ENCODE measurements at places on chromosomes 7 and 10.

DNA sequence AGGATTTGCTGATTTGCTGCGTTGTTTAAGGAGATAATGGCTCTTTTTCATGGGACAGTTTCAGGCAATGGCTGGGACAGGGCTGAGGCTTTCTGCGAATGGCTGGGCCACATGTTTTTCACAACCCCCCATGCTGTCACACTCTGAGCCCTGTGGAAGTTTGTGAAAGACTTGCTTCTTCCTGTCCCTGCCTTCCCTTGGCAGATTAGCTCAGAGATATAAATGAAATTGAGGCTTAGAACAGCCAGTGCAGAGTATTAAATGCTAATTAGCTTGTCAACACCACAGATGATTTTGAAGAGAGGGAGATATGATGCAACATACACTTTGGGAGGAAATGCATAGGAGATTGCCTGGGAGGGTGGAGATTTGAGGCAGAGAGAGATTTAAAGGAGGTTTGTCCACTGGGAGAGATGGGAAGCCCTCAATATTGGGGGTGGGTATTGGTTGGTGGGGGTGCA is 232.0 kb downstream of the SH2D4B start:
- DNase-seq: no peak

DNA sequence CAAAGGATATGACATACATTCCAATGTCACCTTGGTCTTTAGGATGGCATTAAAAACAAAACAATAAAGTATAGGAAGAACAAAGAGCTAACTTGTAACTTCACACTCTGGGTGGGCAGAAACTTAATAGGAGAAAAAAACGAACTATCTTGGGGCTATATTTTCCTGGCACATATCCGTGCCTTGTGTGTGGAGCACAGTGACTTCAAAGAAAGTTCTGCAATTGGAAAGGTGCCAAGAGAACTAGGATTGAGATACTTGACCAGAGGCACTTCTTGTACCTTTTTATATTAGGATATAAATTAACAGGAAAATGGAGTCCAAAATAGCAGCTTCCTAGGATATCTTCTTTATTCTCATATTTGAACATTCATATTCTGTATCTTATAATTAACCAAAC is 148.4 kb downstream of the SEMA3D start:
- no peak for DNase-seq

DNA sequence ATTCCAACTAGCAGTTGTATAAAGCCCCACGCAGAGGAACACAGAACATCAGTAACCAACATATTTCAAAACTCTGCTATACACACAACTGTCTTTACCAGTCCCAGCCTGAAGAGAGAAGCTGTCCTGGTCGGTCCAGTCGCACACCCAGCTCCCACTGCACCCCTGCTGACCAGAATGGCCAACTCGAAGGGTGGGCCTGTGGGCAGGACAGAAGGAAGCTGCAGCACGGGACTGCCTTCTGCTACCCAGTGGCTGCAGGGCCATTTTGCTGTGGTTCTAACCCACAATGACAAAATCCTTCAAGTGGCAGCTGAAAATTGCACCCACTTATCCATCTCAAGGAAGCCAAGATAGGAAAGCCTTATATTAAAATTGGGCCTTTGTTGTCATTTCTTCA is 48.2 kb downstream of the GSDME start:
- no peak for DNase-seq

DNA sequence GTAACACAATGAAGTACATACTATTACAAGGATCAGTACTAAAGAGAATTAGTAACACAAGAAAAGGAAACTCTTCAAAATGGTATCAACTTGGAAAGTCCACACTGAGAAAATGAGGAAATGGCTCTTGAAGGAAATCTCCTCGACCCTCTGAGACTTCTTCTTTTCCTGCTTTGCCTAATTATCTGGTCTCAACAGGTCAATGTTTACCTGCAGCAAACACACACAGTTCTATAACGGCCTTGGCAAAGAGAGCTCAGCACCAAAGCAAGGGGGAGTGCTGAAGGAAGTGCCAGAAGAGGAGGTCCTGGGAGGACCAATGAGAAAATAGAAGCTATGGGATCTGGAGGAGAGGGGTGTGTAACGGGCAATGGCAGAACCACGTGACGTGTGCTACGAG is 21.9 kb downstream of the CHCHD3 start:
- no peak for DNase-seq

GRCh38 chr7:36966636-36967035 is 242.3 kb upstream of the AOAH start:
- no peak for DNase-seq

DNA sequence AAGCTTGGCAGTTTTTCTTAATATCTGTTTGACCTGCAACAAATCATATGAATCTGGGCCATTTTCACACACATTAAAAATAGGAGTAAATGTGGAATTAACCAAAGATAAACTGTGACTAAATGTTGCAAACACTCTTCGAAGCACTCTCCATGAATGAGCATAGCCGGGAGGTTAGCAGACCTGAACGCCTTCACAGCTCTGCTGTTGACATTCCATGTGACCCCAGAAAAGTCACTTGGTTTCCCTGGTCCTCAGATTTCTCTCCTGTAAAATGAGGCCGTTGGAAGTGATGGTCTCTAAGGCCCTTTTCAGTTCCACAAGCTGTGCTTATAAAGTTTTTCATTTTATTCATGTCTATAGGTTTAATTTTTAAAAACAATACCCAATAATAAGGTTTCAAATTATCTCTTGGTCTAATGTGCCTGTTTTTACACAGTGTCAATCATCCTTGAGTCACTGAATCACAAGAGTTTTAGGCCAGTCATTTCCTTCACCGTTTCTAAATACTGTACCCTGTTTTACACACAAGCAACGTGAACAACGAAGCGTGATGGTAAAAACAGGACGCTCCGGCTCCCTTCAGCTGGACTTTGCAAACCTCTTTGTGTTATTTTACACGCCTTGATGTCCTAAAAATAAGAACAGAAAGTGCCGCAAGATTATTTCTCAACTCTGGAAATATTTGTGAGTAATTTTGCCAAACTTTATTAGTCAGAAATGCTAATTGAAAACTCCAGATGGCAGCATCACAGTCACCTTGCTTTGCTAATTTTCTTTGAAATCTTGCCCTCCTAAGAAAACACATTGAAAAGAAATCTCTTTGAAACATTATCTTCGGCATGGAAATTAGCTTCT is 38.6 kb upstream of the MET start:
- DNase-seq: no peak

- no peak for DNase-seq
Measured at GRCh38 chr10:56653289-56653688, 292.2 kb upstream of the ZWINT start.

DNA sequence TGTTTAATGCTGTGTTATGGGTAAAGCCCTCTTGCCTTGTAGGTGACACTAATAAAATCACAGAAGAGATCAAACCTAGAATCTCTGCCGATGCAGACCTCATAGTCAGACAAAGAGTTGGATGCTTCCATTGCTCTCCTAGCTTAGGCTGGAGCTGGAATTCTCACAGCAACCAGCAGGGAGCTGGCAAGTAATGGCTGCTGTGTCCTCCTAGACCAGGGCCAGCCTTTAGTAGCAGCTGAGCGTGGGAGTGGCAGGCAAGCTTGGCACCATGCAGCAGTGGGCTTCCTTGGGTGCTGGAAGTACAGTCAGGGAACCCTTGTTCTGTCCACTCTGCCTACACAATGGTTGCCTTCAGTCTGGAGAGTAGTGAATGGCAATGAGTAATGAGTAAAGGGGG is 598.3 kb upstream of the GALNT17 start:
- DNase-seq: no peak

GRCh38 chr10:9789996-9790395 is 1227.7 kb upstream of the CELF2 start:
- no peak for DNase-seq

- no peak for DNase-seq
Measured at GRCh38 chr10:78398382-78398781, 364.7 kb downstream of the RPS24 start.

- DNase-seq: no peak
Measured at GRCh38 chr7:135981958-135982646, 4.9 kb upstream of the MTPN start.

DNA sequence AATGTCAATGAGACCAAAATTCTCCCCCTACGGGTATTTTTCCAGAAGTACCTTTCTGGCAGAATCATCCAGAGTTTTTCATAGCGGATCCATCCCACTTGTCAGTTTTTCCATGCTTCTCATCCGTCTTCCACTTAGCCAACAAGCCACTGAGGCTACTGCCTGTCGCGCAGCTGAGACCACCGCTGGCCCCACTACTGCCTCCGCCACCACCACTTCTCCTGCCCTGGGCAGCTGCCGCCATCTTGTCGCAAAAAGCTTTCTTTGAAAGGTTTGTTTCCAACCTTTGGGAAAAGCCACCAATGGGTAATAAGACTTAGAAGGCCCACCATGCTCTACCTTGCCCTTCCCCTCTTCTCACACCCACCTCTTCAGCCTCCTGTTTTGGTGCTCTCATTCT is 42.1 kb downstream of the ERLIN1 start:
- no peak for DNase-seq

GRCh38 chr10:49187950-49188761 is at the start of gene TMEM273:
Gene TMEM273 (minus strand): TSS chr10:49188391. CDS start chr10:49188336, 55 bp downstream.
- DNase-seq: no peak

DNA sequence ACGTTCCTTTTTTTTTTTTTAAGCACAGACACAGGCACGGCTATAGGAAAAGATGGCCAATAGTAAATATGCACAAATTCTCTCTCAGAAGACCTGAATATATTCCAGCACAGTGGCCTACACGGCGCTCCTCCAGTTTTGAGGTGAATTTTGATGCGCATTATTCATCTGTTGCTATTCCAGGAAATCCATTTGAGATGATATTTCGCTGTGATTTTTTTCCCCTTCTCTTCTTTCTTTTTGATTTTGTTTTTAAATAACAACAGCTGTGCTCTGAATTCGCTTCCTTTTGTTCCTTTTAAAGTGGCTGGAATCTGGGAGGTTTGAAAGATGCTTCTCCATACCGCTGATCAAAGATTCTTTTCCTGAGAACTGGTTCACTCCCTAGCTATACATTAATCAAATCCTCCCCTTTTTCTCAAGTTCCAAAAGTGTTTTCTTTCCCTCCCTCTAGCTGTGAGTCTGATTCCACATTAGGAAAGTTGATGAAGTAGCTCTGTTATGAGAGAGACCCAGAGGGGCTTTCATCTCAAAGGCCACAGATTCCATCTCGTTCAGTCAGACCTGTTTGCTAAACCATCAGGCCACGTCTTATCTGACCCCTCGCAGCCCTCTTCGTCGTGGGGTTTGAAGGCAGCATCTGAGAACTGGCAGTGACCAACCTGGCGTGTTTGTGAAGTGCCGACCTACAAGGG is 602.7 kb upstream of the NRP1 start:
- no peak for DNase-seq

DNA sequence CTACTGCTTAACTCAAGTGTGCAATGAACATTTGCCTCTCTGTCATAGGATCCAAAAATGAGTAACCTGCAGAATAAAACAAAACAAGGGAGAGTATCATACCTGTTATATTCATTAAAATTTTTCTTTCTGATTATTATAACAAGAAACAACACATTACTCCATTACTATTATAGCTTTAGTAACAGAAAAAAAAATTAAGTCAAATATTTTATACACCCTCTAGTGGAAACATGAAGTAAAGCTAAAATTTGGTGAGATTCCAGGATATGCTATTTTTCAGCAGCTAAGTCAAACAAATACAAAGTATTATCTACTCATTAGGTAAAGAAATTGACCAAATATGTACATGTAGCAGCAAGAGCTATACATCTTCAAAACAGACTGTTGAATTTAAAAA is 56.3 kb downstream of the PDZD8 start:
- DNase-seq: no peak

- no peak for DNase-seq
Measured at GRCh38 chr7:133433165-133433812, 180.4 kb downstream of the EXOC4 start.
